ENCODE measurements at places on chromosomes 12 and 14. TPM values are rescaled to one million over a fixed set of nuclear protein-coding genes. Genes with fewer than 3 reads are reported as not detected.
A peak's percentile ranks its signal among the peaks of the same experiment; 100 is the strongest.

ANKS1B gene
- polyA plus RNA-seq = not detected

DNA sequence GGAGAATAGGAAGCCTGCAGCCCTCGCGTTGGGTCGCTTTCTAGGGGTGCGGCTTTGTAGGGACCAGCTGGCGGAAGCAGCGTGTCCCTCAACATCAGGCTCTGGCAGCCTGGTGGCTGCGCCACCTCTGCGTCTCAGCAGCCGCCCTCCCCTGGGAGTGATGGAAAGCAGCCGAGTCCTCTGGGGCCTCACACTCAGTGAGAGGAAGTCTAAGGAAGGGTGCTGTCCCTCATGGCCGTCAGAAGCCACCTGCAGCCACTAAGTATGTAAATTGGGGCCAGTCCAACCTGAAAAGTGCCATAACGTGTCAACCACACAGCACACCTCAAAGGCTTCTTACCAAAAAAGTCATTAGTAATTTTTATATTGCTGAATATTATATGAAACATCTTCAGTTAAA lies 80.3 kb downstream of the WDR20 start:
- peaks cover 9% of the 10 kb centered on the region for H3K36me3 ChIP-seq
- no peaks in the 10 kb centered on the region for H3K27me3 ChIP-seq
- no peak for DNase-seq
- no peak overlapping the region for H3K27ac ChIP-seq

DNA sequence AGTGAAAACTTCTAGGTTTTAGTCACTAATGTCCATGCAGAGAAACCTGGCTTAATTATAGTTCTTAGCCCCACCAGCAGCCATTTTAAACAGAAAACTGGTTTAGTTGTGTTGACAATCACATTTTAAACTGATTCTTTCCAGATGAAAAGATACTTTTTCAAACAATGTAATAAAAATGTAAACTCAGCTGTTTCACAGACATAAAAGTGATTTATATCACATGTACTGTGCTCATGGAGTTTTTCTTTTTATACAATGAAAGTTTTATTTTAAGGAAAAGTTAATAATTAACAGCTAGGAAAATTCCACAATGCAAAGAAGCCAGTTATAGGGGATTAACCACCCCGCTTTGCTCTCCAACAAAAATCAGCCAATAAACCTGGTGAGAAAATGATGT lies 129.7 kb downstream of the PAX9 start:
- no peak for DNase-seq
- no peaks in the 10 kb centered on the region for H3K4me1 ChIP-seq
- H3K36me3 ChIP-seq = no peaks in the 10 kb centered on the region
- H3K4me3 ChIP-seq = no peak overlapping the region

DNA sequence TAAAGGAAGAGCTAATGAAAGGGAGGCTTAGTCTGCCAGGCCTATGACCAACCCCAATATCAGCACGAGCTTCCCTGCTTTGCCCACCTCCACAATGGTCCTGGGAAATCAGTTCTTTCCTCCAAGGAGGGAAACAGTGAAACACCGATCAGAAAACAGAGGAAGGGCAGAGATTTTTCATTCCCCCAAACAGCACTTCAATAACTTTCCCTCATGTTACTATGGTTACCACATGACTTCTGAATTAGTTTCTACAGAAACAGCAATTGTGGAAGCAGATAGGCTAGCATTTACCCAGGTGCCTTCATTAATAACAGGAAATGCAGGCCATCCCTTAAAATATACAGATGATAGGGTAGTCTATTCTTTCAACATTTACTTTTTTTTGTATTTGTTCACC lies 35.9 kb downstream of the TRIM9 start:
- no peaks in the 10 kb centered on the region for H3K4me1 ChIP-seq
- no peaks in the 10 kb centered on the region for H3K36me3 ChIP-seq
- no peak overlapping the region for H3K27ac ChIP-seq

- no peaks in the 10 kb centered on the region for H3K36me3 ChIP-seq
- DNase-seq = no peak
- H3K4me1 ChIP-seq = no peaks in the 10 kb centered on the region
- H3K27ac ChIP-seq = no peak overlapping the region
- no peaks in the 10 kb centered on the region for H3K27me3 ChIP-seq
Measured at GRCh38 chr12:67388331-67389138, 119.4 kb downstream of the CAND1 start.

DNA sequence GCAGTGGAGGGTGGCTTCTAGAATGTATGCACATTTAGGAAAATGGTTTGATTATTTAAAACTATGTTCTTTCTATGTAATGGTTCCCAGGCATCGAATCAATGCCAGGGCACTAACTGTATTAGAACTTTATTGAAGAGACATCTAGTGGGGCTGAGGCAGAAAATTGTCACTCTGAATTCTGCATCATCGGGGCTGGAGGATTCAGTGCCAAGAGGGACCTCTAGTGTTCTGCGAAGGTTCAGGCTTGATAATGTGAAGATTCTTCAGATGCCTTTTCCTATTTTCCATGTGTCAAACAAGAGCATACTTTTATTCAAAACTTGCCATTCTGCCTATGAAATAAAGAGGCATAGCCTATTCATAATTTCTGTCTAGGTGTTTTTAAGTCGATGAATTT lies 146.3 kb downstream of the CAND1 start:
- no peaks in the 10 kb centered on the region for H3K36me3 ChIP-seq
- H3K27me3 ChIP-seq = no peaks in the 10 kb centered on the region
- H3K4me1 ChIP-seq = peaks cover 2% of the 10 kb centered on the region
- no peak overlapping the region for H3K27ac ChIP-seq
- DNase-seq = peak; percentile 27
